Putamen (tissue), 1 donor: ENCODE measurements at places on chromosomes 1 and 21.

DNA sequence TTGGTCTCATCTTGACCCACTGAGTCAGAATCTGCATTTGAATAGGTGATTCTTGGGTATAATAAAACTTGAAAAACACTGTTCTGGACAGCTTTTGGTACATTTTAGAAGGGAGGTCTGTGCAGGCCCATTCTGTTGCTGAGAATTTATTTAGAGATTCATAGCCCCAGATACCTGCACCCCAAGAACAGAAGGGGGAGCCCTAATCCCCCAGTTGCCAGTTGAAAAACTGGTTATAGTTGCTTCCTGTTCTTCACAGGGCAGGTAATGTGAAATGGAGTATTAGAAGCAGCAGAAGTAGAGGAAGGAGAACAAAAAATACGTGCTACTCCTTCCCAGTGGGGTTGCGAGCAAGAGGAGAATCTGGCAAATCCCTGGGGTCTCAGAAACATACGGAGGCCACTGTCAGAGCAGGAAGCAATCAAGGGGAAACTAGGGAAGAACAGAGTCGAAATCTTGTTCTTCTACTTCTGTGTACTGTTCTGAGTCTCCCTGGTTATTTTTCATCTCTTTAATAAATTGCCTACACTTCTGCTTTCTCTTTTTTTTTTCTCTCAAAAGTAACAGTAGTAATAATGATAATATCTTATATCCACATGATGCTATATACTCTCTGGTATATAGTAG, 4.6 kb upstream of the CLCA2 start:
- no peak for DNase-seq

DNA sequence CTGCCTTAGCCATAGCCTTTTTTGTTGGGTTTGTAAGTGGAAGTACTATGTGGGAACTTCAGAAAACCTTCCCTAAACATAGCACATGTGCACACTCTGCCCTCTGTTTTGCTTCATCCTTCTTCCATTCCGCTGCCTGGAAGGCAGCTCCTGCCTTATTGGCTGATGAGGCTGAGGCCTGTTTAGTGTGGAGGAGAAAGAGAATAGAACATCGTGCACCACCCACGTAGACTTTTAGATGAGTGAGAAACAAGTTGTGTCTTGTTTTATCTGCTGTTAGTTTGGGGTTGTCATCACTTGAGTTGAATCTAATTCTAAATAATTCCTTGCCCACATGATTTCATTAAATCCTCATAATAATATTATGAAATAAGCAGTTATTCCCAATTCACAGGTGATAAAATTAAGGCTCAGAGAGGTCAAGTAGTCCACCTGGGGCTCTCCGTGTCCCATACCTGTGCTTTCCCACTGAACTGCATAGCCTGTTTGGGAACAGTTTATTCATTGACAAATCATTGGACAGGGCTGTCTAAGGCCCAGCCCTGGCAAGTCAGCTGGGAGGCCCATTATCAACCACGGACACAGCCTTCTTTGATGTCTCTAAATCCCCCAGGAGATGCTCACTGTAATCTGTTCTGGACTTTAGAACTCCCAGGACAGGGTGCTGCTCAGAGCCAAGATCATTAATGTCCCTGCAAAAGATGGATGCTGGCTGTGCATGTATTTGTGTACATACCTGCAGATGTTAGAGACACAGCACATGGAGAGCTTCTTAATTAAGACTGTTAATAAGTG, 93.0 kb downstream of the ABCA4 start:
- no peak for DNase-seq

GRCh38 chr1:91608876-91609275, 108.2 kb downstream of the CDC7 start:
- no peak for DNase-seq

- peak; percentile 22 for DNase-seq
These were observed 743 bp downstream of the TOMM20 start for GRCh38 chr1:235127732-235128455.

GRCh38 chr1:210446479-210446878, 117.8 kb downstream of the HHAT start:
- peak; percentile 53 for DNase-seq

DNA sequence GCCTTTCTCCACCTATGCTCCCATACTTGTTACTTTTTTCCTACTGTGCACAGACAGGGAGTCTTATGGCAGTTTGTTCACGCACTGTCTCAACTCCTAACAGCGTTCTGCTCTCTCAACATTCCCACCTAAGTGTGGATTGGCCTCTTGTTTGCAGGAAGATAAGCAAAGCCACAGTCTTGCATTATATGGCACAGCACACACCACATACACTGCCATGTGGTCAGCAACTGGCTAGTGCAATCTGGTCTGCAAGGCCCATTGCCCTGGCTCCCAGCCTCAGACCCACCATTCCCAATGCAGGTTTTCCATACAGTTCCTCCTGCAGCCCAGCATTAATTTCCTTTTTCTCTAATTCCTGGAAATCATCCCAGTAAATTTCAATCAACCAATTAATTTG, 38.3 kb upstream of the LAMC2 start:
- DNase-seq, result no peak

- DNase-seq, result peak; percentile 40
These were observed 14.3 kb upstream of the LSM10 start for GRCh38 chr1:36411674-36412648.

DNA sequence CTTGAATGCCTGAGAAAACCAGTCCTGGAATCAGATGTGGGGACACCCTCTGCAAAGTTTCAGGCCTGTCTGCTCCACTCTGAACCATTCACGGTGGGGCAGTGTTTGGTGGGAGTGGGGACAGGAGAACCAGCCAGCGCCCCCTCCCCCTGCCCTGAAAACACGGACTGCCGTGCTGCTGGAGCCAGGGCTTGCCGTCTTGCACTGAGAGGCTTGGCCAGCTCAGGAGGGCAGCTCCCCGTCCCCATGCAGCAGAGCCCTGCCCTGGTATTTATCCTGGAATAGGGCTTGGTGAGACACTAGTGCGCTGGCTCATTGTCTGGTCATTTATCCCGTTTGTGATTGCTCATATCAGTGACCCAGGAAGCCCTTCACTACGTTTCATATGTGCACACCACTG, 3.9 kb downstream of the S100B start:
- DNase-seq, result no peak

DNA sequence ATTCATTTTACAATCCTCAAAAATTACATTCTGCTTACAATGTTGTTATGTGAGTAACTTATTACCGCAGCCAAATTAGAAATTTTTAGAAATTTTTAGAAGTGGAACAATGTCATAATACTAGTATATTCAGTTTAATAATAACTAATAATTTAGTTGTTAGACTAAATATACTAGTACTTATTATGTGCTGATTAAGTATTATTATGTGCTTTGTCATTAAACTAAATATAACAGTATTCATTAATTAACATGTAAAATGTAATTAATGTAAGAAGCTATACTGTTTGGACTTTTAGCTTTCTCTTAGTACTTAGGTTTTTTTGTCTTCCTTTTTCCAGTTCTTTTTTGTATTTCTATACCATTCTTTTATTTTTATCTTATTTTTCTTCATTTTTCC, 15.3 kb downstream of the ODR4 start:
- DNase-seq, result no peak

- no peak for DNase-seq
These were observed 3.2 kb upstream of the PRXL2B start for GRCh38 chr1:2583331-2583791.

- no peak for DNase-seq
These were observed 206.9 kb upstream of the LMO4 start for GRCh38 chr1:87121711-87122163.

- DNase-seq, result no peak
These were observed 1639.0 kb upstream of the B3GALT2 start for GRCh38 chr1:194825382-194825781.
